ENCODE measurements at places on chromosomes 6 and 20.

GRCh38 chr20:1121429-1121828 lies 3.0 kb downstream of the PSMF1 start:
- no peak for DNase-seq

GRCh38 chr20:63408684-63409046 lies 47.5 kb upstream of the CHRNA4 start:
- DNase-seq: no peak

- DNase-seq: no peak
Measured at GRCh38 chr6:163814494-163815364, 400.2 kb downstream of the QKI start.

DNA sequence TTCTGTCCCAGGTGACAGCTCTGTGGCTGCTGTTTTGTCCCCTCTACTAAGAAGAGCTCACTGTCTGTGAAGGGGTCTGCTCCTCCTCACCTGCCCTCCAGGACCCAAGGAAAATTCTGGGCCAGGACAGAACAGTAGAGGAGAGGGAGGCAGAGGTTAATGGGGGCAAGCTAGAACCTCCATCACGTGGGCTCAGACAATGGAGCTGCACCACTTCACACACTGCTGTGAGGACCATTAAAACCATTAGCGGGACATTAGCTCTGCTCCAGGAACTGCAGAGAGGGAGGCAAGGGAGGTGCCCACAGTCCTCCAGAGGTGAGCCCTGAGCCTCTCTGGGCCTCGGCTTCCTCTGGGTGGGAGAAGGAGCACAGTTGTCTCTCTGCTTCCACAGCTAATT lies 78.4 kb downstream of the NOL4L start:
- no peak for DNase-seq

DNA sequence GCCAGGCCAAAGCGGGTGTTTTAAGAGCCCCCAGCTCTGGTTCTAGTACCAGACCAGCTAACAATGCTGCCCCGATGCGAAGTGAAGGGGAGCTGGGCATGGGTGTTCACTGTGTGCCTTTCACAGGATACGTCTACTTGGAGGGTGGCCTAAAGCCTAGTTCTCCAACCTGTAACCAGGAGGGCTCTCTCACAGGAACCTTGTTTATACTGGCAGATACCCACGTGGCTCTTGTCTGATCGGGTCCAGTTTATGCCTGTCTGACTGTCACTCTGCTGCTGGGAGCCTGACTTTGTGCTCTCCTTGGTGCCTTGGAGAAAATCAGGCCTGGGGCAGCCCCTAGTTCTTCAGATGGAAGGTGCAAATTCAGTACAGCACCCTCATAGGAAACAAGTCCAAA lies 60.2 kb upstream of the RNF144B start:
- DNase-seq: no peak

- DNase-seq: no peak
Measured at GRCh38 chr6:96299525-96299924, 222.1 kb upstream of the UFL1 start.

GRCh38 chr20:48025051-48025515 lies 239.8 kb upstream of the SULF2 start:
- DNase-seq: no peak

DNA sequence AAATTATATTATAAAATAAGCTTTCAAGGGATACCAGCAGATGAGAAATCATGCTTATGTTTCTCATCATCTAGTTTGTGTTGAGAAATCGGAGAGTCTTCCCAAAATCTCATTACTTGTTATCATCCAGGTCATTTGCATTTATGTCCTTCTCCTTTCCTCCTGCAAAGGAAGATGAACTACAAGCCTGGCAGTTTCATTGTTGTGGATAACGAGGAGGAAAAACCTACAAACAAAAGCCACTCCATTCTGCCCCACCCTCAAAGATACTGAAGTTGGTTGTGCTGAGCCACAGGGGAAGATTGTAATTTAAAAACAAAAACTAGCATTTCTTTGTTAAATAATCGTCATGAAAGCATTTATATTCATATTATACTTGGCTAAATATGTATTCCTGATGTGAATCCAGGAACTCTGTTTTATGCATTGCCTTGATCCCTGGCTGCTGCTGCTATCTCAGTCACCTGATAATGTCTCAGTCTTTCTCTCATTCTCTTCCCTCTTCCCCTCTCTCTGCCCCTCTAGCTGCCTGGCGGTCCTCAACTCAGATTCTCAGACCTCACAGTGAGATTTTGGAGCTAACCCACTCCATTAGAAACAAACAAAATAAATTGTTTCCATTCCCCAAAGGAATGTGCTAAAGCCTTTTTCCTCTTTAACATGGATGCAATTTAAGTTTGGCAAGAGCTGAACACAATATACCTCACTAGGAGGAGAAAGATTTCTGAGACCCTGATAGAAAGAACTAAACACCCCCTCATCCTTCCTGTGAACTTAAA lies 185.3 kb downstream of the ADAT2 start:
- no peak for DNase-seq

GRCh38 chr20:49420292-49420691 lies 62.2 kb downstream of the KCNB1 start:
- no peak for DNase-seq

- no peak for DNase-seq
Measured at GRCh38 chr6:7770111-7770510, 44.2 kb downstream of the BMP6 start.

DNA sequence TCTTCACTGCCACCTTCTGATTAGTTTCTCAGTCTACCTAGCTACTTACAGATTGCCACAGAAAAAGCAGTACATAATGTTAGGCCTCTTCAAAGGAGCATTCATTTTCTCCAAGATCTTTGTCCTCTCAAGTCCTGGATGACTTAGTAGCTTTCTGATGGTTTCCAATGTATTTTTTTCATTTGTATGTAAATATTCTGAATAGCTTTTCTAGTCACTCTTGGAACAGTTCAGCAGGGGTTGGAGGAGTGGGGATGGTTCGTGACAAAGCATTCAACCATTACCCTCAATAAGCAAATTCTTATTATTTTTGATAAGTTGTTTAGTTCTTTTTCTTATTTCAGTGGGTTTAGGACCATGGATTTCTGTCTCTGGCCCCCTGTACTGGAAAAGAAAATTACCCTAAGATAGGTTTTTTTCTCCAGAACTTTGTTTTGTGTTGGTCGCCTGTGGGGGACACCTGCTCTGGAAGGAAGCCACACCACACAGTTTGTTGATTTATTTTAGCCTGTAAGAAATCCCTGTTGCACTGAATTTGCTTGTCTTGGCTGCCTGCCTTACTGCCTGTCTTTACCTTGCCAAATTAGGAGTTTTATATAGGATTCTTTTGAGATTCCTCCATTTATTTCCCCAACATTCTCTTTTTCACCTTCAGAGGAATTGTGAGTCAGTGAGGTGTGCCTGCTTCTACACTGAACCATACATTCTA lies 247.9 kb downstream of the RFPL4B start:
- DNase-seq: no peak

DNA sequence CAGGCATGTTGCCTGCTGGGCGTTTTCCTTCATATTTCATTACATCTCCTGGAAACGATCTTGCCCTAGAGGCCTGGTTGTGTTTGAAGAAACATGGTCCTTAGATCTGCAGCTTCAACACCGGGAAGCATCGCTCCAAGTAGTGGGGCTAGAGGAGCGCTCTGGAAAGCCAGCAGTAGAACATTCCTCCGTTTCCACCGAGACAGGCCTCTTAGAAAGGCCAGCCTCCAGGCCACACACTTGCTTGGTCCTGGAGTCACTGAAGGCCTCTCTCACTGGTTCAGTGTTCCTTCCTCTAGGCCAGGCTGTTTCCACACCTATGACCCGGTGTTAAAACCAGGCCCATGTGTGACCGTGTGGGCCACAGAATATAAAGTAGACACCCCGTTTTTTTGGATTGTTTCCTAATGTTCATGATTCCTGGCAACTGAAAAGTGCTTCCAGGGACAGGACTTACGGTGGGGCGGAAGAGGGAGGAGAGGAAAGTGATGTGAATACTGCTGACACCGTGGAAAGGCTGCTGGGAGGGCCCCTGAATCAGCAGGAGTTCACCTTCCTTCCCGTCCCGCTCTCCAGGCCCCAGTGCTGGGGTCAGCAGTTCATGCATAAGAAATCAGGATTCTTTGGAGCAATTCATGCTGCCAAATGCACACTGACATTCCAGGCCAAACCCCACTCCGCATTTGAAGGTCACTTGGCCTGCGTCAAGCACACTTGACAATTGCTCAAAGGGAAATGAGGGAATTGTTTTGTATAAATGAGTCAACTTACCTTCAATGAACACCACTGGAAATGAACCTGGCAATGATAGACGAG lies 83.8 kb downstream of the IYD start:
- no peak for DNase-seq

DNA sequence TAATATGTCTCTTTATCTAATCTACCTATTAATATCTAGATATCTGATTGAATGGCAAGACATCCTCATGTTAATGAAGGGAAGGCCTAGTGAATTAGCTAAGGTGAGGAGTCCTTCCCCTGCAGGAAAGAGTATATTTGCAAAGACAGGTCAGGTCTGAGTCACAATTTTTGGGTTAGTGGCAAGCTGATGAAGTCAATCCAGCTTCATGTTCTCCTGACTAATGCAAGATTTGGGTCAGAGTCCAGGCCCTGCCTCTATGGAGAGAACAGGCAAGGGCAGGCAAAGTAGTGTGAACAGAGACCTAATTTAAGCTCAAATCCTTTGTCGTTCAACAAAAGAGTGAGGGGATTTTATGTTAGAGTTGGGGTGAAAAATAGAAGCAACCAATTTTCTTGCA lies 496.7 kb downstream of the BMP2 start:
- no peak for DNase-seq

DNA sequence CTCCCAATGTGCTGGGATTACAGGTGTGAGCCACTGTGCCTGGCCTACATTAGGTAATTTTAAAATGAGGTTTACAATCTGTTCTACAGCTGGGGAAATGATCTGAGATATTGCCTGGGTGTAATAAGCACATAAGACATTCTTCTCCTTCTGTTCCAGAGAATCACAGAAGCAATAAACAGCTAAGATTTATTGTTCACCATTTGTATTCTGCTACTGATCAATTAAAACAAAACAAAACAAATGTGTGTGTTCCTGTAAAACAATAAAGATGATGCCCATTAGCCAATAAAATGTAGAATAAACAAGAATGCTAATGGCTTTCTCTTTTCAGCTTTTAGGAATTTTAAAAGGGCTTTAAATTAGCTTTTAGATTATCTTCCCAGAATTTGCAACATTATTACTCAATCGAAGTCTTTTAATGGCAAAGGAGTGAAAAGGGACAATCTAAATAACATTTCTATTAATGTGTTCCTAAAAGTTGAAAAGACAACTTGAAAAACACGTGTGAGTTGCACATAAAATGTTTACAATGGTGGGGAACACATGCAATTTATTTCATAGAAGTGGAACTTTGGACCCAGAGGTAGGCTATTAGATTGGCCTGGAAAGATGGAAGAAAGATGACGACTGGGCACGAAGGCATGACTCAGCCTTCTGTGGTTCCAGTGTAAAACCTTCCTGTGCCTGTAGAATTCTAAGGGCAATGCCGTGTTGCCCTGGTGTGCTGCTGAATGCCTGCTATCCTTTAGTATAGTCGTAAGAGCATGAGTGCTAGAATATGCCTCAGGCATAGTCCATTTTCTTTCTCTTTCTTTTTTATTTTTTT lies 29.0 kb upstream of the DEK start:
- no peak for DNase-seq

DNA sequence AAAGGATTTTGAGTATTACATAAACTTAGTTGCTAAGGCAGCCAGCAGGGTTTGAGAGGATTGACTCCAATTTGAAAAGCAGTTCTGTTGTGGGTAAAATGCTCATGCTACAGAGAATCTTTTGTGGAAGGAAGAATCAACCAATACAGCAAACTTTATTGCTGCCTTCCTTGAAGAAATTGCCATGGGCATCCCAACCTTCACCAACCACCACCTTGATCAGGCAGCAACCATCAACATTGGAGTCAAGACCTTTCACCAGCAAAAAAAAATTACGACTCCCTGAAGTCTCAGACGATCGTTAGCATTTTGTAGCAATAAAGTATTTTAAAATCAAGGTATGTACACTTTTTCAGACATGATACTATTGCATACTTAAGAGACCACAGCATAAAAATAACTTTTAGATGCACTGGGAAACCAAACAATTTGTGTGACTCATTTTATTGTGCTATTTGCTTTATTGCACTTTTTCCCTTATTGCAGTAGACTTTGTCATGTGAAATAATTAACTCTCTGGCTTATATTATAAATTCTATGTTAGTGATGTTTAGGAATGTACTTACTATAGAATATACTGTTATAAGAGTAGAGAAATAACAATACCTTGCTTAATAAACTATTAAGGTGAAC lies 390.8 kb downstream of the CDKAL1 start:
- DNase-seq: no peak

GRCh38 chr6:118396969-118397368 lies 151.1 kb upstream of the PLN start:
- DNase-seq: no peak

DNA sequence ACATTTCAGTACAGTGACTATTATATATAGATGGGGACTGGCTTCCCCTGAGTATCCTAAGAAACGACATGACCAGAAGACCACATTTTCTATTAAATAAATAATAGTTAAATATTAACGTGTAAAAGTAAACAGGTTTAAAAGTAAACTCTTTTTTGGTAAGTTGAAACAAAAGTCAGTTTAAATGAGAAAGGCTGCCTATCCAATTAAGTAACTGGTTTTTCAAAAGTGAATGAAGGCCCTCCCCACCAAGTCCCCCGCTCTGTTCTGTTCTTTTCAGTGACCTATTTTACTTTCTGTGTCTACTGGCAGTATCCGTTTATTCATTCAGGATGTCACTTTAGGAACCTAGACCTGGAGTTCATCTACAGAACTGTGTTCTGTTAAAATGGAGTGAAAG lies 32.0 kb downstream of the QKI start:
- peak; percentile 32 for DNase-seq

DNA sequence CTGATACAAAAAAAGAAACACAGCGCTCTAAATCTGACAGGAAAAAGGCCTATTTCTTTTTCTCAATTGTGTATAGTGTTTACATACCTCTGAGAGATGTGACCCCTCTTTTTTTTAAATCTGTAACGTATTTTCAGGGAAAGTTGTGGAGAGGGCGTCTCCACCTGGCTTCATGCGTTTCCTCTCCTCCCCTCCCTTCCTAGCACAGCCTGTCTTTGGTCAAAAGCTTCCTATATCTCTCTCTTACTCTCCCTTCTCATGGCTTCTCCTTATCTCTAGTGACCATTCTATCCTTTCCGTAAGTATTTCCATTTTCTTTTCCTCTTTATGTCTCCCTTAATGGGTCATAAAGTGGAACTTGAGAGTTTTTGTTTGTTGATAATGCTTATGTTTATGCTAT lies 458.9 kb downstream of the HACE1 start:
- no peak for DNase-seq

DNA sequence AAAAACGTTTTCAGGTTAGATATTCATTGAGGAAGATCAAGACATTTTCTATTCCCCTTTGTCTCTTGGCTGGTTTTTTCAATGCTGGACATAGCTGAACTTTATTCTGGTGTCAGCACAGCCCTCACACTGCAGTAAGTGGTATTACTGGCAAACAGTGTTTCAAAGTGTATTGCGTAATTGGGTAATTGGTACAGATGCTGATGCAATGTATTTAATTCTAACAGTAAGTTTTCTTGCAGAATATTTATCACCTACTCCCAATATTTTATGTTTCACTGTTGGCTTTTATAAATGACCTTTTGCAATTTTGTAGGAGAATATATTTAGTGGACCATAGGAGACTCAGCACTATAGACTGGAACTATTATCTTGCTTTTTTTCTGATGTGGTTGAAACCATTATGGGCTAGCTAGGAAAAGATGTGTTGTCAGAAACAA lies 287.6 kb upstream of the SOX4 start:
- DNase-seq: no peak

- DNase-seq: no peak
Measured at GRCh38 chr6:79568996-79569395, 31.8 kb upstream of the LCA5 start.

- no peak for DNase-seq
Measured at GRCh38 chr6:31464252-31465184, 33.4 kb upstream of the MICB start.

Data from hippocampal formation (tissue), 2 donors.